ENCODE measurements at places on chromosomes 7 and 10. TPM values are rescaled to one million over a fixed set of nuclear protein-coding genes. Genes with fewer than 3 reads are reported as not detected.

Gene UROS
- polyA plus RNA-seq = 31.6 TPM

Gene PRF1
- 11.3 TPM for polyA plus RNA-seq

Gene DCLRE1C
- polyA plus RNA-seq = 9.2 TPM

DNA sequence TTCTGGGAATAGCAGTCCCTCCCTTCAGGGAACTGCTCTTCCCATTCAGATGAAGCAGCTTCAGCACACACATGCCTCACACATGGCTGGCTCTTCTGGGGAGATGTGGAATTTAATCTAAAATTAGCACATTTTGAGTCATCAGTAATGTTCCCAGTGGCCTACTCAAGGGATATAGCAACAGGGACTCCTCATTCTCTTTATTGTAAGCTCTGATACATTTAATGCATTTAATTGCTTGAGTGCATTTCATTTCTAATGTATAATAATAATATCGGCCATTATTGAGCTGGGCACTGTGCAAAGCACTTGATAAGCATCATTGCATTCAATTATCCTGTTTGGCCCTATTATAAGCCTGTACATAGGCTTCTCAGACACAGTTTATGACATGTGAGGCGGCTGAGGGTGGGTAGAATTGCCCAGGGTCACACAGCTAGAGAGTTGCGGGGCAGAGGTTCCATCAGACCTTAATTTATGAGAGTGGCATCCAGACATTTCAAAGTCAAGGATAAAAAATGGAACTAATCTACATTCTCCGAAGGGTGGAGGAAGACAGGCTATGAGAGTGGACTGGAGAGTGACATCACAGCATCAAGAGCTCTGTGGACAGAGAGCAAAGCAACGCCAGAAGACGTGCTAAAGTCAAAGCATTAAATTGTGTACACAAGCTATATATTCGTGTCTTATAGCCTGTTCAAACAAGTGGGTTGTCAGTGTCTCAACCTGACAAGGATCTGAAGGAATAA lies 76.8 kb downstream of the LANCL2 start:
- DNase-seq = no peak

GRCh38 chr7:12320241-12320986 lies 83.3 kb downstream of the VWDE start:
- DNase-seq = no peak

DNA sequence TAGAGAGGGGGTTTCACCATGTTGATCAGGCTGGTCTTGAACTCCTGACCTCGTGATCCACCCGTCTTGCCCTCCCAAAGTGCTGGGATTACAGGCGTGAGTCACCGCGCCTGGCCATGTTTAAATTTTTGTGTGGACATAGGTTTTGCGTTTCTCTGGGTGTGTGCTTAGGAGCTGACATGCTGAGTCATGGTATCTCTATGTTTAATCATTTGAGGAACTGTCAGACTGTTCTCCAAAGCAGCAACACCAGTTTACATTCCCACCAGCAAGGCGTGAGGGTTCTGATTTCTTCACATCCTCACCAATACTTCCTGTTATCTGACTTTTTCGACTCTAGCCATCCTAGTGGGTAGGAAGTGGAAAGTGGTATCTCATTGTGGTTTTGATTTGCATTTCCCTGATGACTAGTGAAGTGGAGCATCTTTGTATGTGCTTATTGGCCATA lies 153.7 kb downstream of the DNAJB6 start:
- DNase-seq = peak; percentile 80

- no peak for DNase-seq
Observed at GRCh38 chr10:129659508-129660268, 192.6 kb downstream of the MGMT start.

DNA sequence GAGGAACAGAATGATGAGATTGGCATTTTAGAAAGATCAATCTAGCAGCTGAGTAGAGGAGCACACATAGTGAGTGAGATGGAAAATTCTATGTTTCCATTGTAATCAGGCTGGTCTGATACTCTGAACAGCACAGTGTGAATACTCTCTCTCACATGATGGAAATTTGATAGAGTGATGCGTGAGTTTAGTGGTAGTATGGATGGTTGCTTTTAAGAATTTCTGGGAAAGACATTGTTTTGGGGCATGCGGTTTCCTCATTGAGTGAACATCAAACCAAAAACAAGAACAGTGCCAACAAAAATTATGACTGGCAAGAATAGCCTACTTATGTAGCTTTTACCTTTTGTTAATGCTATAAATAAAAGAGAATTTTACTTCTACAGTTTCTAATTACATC lies 183.2 kb downstream of the PDE1C start:
- no peak for DNase-seq

GRCh38 chr7:135753616-135754413 lies 5.2 kb upstream of the FAM180A start:
- DNase-seq = no peak

Data from spleen (tissue), 13 donors.